ENCODE measurements at places on chromosomes 16 and 17.

DNA sequence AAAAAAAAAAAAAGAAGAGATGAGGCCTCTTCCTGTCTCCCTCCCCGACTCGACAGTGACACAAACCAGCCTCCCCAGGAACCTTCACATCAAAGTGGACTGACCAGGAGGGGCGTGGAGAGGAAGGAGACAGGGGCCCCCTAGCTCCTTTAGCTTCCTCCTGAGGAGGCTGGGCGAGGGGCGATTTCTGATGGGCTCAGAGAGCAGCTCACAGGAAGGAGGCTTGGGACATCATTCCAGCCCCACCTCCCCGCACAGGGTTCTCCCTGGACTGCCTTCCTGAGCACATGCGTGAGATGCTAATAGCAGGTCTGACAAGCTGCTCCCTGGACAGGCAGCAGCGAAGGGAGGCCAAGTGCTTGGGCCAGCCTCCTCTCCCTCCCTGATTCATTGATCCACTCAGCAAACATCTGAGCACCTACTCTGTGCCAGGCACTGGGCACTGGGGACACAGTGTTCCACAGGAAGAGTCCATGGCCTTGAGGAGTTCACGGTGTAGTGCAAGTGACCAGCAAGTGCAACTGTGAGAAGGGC is 14.4 kb upstream of the DOK4 start:
- no peak for DNase-seq

DNA sequence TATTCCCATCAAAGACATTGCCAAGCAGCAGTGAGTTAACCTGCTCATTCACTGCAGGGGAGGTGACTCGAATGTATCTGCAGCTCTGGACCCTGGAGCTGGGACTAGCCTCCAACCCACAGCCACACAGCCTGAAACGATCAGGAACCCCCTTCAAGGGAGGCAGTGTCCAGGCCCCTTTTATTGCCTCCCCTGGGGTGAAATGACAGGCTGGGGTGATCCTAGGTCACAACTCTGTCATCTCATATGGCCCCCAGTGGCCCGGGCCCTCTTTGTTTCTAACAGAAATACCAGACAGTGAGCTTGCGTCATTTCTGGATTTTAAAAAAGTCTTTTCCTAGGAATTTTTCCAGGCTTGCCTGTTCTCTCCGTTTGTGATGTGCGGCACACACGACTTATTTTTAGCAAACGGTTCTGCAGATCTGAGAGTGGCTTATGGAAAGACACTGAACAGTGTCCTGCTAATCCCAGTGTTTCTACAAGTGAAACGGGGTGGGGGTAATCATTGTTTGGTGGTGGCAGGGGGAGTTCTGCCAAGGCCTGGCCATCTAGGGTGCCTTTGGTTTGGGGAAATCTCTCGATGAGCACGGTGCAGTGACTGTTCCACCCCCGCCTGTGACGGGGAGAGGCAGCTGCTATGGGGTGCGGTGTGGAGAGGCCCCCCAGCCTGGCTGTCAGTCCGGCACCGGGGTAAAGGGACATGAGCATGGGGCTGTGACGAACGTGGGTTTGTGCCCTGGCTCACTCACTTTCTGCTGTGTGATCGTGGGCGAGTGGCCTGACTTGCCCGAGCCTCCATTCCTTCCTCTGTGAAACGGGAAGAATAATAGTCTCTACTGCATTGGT is 27.2 kb downstream of the NAGPA start:
- DNase-seq: no peak

GRCh38 chr16:80151722-80152111 is 389.1 kb upstream of the DYNLRB2 start:
- DNase-seq: no peak

- DNase-seq: no peak
These were observed 57.2 kb downstream of the CHD9 start for GRCh38 chr16:53112015-53112414.

GRCh38 chr16:85485379-85485778 is 127.7 kb upstream of the GSE1 start:
- no peak for DNase-seq

GRCh38 chr17:36643086-36643685 is 41.8 kb downstream of the MRM1 start:
- DNase-seq: no peak

DNA sequence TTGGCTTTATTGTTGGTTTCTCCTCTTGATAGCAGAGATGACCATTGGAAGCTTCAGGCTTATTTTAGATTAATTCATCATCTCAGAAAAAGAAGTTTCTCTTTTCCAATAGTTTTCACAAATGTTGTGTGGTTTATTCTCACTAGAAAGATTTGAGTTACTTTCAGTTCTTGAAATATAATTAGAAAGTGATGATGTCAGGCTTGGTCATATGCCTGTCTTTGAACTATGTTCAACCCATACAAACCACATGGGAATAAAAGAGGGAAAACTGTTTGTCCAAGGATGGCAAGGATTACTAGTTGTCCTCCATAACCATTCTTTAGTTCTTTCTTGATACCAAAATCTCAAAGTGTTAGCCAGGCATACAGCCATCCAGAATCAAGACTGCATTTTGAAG is 3.7 kb upstream of the HS3ST2 start:
- DNase-seq: no peak

DNA sequence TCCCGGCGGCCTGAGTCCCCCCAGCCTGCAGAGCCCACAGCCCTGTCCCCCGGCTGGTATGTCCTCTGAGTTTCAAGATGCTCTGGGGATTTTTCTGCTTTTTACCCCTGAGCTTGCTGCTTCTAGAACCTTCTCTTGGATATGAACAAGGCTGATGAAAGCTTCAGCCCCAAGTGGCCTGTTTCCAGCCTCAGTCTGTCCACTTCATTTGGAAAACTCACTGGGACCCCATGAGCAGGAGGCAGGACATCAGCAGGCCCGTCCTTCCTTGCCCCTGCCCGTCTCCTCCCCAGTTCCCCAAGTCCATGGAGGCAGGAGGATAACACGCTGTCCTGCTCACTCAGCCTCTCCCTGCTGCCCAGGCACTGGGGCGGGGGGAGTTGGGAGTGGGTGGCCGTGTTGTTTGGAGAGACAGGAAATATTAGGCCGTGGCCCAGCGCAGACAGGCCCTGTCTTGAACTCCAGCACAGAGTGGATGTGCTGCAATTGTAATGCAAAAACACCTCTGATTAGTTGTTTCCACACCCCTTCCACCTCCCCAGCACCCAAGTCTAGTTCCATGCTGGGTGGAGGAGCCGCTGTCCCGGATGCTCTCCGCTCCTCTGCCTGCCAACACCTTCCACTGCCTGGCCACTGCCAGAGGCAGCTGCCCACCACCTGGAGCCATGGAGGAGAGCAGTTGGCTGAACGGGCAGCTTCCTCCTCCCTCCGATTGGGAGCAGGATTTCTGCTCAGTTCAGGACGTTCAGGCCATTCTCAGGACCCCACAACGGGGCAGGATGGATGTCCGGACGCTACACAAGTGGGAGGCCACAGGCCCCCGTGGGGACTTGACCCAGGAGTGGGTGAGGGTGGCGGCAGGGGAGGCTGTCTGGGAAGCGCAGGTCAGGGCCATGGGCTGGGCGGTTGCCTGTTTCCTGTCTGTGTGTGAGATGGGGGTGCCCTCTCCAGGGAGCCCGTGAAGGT is 216.9 kb upstream of the GSE1 start:
- no peak for DNase-seq

- no peak for DNase-seq
These were observed 20.4 kb downstream of the TMC6 start for GRCh38 chr17:78107976-78108725.

- no peak for DNase-seq
These were observed 559 bp downstream of the MVD start for GRCh38 chr16:88662222-88662842.

GRCh38 chr16:86495756-86496261 is 14.5 kb upstream of the FOXF1 start:
- DNase-seq: no peak

GRCh38 chr16:66850115-66850815 is 6.1 kb downstream of the CA7 start:
- no peak for DNase-seq

DNA sequence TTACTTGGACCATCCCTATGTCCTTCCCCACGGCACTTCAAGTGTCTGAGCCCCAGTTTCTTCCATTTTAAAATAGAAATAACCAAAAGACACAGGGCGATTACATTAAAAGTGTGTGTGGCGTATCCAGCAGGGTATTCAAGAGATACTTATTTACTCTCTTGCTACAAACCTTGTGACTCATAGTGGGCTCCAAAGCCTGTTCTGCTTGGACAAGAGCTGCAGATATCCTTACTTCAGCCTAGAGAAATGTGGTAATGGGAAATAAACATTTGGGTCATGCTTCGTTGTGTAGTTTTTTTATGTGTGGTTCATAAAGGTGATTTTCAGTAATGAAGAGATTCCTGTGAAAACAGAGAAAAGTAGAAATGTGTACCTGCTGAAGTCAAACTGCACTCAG is 288.9 kb upstream of the CDH11 start:
- no peak for DNase-seq

DNA sequence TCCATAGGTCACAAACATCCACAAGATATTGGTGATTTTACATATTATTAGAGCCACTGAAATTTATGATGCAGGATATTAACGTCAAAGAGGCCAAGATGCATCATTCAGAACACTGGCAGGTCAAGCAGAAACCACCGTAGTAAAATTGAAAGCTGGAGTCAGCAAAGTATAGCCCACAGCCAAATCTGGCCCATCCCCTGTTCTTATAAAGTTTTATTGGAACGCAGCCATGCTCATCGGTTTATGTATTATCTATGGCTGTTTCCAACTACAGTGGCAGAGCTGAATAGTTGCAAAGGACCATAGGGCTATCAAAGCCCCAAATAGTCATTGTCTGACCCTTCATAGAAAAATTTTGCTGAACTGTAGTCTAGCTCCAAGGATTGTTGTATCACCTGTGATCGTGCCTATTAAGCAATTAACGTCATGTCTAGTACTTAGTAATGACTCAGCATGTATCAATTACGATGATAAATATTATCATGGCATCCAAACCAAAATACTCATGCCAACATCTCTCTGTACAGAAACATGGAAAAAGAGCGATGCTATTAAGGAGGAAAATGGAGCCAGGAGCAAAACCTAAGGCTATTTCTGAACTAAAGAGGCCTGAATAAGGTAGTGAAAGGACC is 165.6 kb downstream of the IRX3 start:
- DNase-seq: no peak

GRCh38 chr16:9122342-9122741 is 30.9 kb downstream of the HAPSTR1 start:
- DNase-seq: no peak

DNA sequence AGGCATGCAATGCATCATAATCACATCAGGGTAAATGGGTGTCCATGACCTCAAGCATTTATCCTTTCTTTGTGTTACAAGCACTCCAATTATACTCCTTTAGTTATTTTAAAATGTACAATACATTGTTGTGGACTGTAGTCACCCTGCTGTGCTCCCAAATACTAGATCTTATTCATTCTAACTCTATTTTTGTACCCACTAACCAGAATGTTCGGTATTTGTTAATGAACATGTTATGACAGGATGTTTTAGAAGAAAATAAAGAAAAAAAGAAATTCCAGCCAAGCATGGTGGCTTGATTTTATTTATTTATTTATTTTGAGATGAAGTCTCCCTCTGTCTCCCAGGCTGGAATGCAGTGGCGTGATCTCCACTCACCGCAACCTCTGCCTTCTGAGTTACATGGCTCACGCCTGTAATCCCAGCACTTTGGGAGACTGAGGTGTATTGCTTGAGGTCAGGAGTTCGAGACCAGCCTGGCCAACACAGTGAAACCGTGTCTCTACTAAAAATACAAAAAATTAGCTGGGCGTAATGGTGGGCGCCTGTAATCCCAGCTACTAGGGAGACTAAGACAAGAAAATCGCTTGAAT is 1.8 kb upstream of the NDE1 start:
- no peak for DNase-seq

GRCh38 chr17:72719578-72720493 is 372.7 kb downstream of the SLC39A11 start:
- DNase-seq: peak; percentile 93

GRCh38 chr17:19800571-19800970 is 52.5 kb upstream of the ALDH3A1 start:
- no peak for DNase-seq

DNA sequence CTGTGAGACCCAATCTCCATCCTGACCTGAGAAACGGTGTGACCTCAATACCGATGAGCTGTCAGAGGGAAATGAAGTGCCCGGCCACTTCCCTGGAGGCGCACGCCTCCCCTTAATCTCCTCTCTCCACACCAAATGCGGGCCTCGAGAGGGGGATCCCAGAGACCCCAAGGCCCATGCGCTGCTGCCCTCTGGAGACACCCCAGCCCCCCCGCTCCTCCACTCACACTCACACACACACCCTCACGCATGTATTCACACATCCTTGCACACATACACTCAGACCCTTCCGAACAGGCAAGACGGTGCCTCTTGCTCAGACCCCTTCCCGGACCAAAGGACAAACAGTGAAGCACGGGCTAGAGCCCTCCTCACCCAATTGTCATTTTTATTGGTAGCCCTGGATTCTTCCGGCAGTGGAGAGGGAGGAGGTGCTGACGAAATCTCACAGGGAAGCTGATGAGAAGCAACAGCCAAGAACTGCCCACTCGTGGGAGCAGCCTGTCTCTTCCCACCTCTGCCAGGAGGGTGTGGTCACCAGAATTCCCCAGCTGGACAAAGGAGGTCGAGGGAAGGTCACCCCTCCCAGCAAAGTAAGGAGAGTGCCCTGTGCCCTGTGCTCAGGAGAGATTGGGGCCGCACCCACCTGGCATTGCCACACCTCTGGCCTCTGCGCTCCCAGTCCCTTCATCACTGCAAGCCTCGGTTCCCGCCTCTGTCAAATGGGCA is 136.0 kb upstream of the TNRC6C start:
- no peak for DNase-seq

- peak; percentile 88 for DNase-seq
These were observed 80.4 kb downstream of the COX10 start for GRCh38 chr17:14149751-14150150.

- no peak for DNase-seq
These were observed 16.7 kb downstream of the SALL1 start for GRCh38 chr16:51134269-51134812.

GRCh38 chr17:19943026-19943425 is 34.6 kb downstream of the AKAP10 start:
- no peak for DNase-seq

- no peak for DNase-seq
These were observed 7.3 kb downstream of the ESRP2 start for GRCh38 chr16:68228652-68229051.

- DNase-seq: no peak
These were observed 8.9 kb downstream of the RHBDF2 start for GRCh38 chr17:76492123-76492988.
